ENCODE measurements at places on chromosomes 7 and 10. TPM values are rescaled to one million over a fixed set of nuclear protein-coding genes. Genes with fewer than 3 reads are reported as not detected.
A peak's percentile ranks its signal among the peaks of the same experiment; 100 is the strongest.

Gene ASB4
- 0.07 TPM for total RNA-seq

Gene DIP2C
- 10.9 TPM for total RNA-seq

Gene ACSM6
- 0.14 TPM for total RNA-seq

Gene HPSE2
- total RNA-seq = 0.60 TPM

Gene PNLIPRP2
- total RNA-seq = 0.28 TPM

Gene CTAGE4
- 23.3 TPM for total RNA-seq

Gene SLC18A2
- 7.1 TPM for total RNA-seq

Gene MGAM2
- total RNA-seq = not detected

DNA sequence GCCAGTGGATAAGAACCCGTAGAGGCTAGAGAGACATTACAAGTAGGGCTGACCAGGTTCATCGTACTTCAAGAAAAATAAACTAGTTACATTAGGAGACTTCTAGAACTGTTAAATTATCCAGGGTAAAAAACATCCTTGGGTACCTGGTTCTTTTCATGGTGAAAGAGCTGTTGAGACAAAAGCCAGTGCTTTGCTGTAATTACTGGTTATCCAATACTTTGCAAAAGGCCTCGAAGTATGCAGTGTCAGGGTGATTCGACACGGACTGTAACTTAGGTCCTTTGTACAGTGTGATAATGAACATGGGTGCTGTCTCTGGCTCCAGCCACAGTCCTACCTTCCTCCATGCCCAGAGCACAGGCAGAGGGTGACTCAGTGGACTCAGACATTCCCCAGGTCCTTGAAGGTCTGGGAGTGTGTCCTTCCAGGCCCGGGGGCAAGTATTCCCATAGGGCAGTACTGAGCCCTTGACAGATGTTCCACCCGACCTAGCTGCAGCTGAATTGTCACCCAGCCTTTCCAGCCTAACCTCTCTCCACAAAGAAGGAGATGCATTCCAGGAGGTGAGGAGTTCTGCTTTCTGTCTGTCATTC is 123.6 kb upstream of the TMEM72 start:
- H3K27ac ChIP-seq = no peak overlapping the region
- no peaks in the 10 kb centered on the region for H3K36me3 ChIP-seq

- H3K27ac ChIP-seq = no peak overlapping the region
- DNase-seq = no peak
- H3K36me3 ChIP-seq = peaks cover 4% of the 10 kb centered on the region
- H3K27me3 ChIP-seq = no peaks in the 10 kb centered on the region
- H3K4me3 ChIP-seq = no peak overlapping the region
Observed at GRCh38 chr10:59057345-59057744, 119.1 kb upstream of the PHYHIPL start.

GRCh38 chr7:75772081-75773077 is at the start of gene CCL26:
Gene CCL26 (minus strand): TSS chr7:75772211. CDS start chr7:75772176, 35 bp downstream.
- DNase-seq = no peak
- no peaks in the 10 kb centered on the region for H3K27me3 ChIP-seq
- no peak within 1 kb of the TSS for H3K27ac ChIP-seq
- no peak within 1 kb of the TSS for H3K4me3 ChIP-seq
- no peaks in the 10 kb centered on the region for H3K36me3 ChIP-seq

DNA sequence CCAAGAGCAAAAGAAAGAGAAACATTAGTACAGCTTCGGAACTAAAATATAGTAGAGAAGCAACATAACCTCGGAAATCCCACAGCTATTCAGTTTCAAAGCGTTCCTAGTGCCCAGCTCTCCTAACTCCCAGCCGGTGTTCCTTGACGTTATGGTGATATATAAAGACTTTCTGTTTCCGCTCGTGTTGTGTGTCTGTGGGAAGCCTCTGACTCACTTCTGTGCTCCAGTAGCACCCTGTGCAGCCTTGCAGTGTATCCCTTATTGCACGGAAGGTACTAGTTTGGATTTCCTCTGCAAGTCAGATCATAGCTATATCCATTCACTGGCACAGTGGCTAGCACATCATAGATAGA is 535 bp downstream of the ASAH2B start:
- DNase-seq = no peak
- no peaks in the 10 kb centered on the region for H3K36me3 ChIP-seq
- H3K4me3 ChIP-seq = peak overlapping the region; percentile 97
- peaks cover 14% of the 10 kb centered on the region for H3K27me3 ChIP-seq

DNA sequence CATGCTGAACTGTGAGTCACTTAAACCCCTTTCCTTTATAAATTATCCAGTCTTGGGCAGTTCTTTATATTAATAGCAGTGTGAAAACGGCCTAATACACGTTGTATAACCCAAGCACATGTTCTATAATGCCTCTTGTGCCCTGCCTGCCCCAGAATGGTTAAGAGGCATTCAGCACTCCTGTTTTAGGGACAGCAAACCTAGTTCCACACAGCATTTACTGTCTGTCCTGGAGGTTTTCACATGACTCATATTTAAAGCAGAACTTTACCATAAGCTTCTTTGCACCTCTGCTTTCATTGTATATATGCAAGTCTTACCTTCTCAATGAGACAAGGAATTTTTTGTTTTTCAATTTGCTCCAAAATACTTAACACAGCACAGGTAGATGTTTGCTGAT is 144.8 kb downstream of the ICA1 start:
- H3K4me1 ChIP-seq = peaks cover 21% of the 10 kb centered on the region
- peaks cover 21% of the 10 kb centered on the region for H3K36me3 ChIP-seq
- no peak overlapping the region for H3K4me3 ChIP-seq

DNA sequence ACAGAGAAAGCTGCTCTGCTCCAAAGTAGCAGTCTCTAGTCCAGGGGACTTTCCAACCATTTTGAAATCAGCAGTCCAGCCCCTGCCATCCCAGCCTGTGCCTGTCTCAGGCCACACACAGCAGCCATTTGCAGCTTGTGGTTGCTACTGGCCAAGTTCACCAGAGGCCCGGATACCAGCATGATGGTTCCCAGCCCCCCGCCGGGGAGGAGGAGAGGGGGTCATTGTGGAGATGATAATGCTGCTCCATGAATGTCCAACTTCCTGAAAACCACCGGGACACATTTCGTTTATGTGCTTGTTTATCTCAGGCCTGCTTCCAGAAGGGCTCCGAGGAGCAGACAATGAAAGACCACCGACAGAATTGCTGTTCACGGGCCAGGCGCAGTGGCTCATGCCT is 160.0 kb downstream of the UBE2H start:
- peaks cover 56% of the 10 kb centered on the region for H3K27me3 ChIP-seq
- no peak overlapping the region for H3K27ac ChIP-seq
- peak; percentile 26 for DNase-seq
- peaks cover 17% of the 10 kb centered on the region for H3K4me1 ChIP-seq

DNA sequence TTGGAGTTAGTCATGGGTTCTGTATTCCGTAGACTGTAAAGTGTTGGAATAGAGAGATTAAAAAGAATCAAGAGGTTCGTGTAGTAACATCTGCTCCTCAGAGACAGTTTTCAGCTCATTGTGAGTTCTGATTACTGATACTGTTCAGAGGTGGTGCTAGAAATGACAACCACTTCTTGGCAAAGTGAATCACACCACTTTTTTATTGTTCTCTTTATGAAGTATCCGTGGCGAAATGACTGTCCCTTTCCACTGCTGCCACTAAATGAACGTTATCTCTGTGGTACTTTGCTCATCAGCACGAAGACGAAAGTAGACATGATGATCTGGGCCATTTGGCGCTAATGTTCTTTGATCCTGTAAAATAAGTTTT is 860 bp downstream of the RPP30 start:
- H3K27ac ChIP-seq = peak overlapping the region; percentile 95
- no peak for DNase-seq
- H3K4me1 ChIP-seq = peaks cover 25% of the 10 kb centered on the region
- peaks cover 19% of the 10 kb centered on the region for H3K36me3 ChIP-seq
- peak overlapping the region; percentile 98 for H3K4me3 ChIP-seq
- peaks cover 11% of the 10 kb centered on the region for H3K27me3 ChIP-seq

DNA sequence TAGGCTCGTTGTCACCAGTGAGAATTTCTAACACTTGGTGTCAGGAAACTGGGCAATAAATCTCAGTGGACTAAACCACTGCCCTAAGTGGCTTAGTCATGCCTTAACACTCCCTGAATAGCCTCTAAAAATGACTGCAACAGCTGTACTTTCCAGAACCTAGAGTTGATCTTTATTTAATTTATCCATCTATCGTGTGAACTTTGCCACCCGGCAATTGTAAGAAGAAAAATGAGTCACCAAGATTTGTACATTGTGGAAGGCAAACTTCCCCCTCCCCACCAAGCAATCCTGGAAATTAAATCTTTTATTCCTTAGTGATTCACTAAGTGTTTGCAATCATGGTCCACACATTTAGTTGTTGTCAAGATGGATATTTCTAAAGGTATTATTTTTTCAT is 47.1 kb downstream of the NXPH1 start:
- no peaks in the 10 kb centered on the region for H3K4me1 ChIP-seq
- DNase-seq = no peak
- H3K4me3 ChIP-seq = no peak overlapping the region

DNA sequence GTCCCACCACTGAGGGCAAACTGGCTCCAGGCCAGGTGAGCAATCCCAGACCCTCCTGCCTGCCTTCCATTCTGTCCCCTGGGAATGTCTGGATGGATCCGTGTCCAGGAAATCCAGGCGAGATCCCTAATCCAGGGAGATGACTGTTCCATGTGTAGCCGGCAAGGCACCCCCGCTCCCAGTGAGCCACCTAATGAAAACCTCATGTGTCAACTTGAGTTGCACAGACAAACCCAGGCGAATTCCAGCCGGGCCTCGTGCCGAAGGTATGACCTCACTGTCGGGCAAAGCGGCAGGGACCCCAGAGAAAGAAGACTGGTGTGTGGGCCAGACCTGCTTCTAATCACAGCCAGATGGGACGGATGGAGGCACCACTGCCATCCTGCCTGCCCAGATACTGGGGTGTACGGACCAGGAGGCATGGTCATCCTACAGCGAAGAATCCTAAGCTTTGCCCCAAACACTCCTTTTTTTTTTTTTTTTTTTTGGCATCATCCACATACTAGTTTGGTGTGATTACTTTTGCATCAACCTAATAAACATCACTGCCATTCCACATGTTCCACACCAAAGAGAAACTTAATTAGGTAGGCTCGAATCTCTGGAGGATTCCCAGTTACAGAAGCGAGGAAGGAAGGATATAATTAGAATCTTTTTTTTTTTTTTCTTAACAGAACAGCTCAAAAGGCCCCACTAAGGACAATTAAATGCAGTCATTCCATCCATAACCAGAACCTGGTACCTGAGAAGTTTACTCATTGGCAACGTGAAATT is 313.1 kb downstream of the CALN1 start:
- no peak for DNase-seq
- H3K27me3 ChIP-seq = peaks cover 3% of the 10 kb centered on the region
- peaks cover 5% of the 10 kb centered on the region for H3K4me1 ChIP-seq
- H3K4me3 ChIP-seq = no peak overlapping the region
- peaks cover 7% of the 10 kb centered on the region for H3K36me3 ChIP-seq

DNA sequence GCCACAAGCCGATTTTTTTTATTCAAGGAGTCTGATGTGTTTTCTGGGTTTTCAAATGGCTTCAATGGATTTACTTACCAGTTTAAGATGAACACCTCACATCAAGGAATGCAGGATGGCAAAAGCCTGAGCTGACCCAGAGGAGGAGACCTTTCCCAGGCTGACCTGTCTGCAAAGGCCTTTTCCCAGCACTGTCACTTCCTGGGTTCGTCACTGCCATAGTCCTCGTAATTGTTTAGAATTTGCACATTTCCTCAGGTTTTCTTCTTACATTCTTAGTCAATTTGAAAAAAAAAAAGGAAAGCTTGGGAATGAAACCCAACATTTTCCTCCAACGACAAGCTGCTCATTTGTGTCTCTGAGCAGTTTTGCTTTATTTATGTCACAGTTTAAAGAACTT is 42.0 kb downstream of the PTER start:
- peaks cover 5% of the 10 kb centered on the region for H3K4me1 ChIP-seq
- H3K4me3 ChIP-seq = no peak overlapping the region
- no peak for DNase-seq

DNA sequence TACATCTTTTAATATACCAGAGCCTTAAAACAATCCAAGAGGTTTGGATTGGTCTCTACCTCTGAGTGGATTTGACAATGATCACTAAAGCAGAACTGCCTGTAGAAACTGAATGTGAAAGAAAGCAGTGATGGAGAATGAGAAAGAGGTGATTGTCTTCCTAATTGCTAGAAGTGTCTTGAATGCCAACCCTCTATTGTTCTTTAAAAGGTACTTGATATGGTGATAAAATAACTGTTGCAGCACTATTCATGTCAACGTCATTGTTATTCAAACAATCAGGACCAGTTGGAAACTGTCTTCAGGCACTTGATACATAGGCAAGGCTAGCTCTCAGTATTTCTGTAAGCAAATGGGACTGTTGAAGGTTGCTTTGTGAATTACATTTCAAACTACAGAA is 47.9 kb upstream of the ITPRID1 start:
- no peaks in the 10 kb centered on the region for H3K36me3 ChIP-seq
- DNase-seq = no peak
- peak overlapping the region; percentile 73 for H3K27ac ChIP-seq
- H3K4me1 ChIP-seq = peaks cover 77% of the 10 kb centered on the region

DNA sequence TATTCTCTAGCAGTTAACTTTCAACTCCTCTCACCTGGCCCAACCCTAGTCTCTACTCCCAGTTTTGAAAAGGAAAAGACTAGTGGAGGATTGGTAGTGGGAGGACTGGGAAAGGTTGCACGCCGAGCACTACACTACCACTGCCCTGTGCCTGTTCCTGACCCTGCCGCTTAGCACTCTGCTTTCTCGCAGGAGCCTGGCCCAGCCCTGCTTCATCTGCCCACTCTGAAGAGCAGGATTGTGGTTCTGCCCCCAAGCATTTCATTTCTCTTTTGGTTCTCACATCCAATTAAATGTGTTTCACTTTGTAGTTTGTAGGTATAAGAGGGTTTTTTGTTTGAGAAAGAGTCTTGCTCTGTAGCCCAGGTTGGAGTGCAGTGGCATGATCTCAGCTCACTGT is 31.5 kb upstream of the RBM20 start:
- no peaks in the 10 kb centered on the region for H3K36me3 ChIP-seq
- H3K4me3 ChIP-seq = no peak overlapping the region
- H3K4me1 ChIP-seq = peaks cover 22% of the 10 kb centered on the region
- H3K27ac ChIP-seq = no peak overlapping the region

GRCh38 chr7:106281585-106282318 is 3.0 kb downstream of the NAMPT start:
- no peaks in the 10 kb centered on the region for H3K36me3 ChIP-seq
- H3K4me1 ChIP-seq = peaks cover 50% of the 10 kb centered on the region
- peak overlapping the region; percentile 25 for H3K27ac ChIP-seq
- no peaks in the 10 kb centered on the region for H3K27me3 ChIP-seq
